ENCODE measurements at places on chromosomes 2 and 18.

DNA sequence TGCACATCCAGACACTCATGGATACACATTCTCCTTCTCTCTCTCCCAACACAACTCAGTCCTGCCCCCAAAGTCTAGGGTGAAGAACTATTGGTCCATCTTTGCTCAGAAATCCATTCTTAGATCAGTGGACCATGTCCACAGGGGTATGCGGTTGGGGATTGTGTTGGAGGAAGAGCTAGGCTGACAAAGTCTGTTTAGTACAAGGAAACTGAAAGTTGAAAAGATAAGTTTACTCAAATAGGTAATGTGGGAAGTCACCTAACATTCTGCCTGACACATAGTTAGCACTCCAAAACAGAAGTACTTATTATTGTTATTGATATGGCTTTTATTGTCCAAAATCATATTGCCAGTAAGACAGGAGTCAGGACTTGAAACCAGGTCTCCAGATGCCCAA is 55.9 kb downstream of the ALK start:
- no peak for DNase-seq

- DNase-seq: no peak
These were observed 34.0 kb downstream of the UXS1 start for GRCh38 chr2:106159866-106160785.

DNA sequence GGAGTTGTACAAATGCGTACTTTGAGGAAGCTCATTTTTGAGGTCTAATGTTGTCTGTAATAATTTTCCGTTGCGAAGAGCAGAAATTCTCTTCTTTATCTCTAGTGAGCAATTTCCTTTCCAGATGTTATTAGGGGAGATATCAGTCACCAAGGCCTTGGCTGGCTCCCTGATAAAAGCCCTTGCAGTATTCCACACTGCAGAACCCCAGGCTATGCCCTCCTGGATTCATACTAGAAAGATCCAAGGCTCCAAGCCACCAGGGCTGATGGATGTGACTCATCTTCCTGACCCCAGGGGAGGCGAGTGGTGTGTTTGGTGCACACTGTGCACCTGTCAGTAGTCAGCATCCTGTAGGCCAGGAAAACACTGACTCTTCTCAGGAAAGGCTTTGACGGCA is 34.7 kb downstream of the INO80C start:
- peak; percentile 36 for DNase-seq

- no peak for DNase-seq
These were observed 20.3 kb upstream of the CHST10 start for GRCh38 chr2:100437751-100438150.

- peak; percentile 47 for DNase-seq
These were observed 856 bp downstream of the TIA1 start for GRCh38 chr2:70247364-70248180.

DNA sequence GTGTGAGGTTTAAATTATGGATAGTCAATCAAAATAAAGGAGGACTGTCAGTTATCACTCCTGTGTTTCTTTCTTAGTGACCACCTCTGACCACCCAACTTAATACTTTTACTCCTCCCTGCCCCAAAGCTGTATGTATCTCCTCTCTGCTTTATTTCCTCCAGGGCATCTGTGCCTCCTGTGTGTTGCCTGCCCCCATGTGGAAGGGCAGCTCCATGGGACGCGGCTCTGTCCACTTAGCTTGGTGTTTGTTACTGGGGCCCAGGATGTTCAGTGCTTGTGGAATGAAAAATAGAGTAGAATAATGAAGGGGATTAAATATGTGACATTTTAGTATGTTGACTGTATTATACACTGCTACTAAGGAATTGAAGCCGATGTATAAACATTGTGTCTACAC is 9.8 kb downstream of the ACP1 start:
- no peak for DNase-seq

DNA sequence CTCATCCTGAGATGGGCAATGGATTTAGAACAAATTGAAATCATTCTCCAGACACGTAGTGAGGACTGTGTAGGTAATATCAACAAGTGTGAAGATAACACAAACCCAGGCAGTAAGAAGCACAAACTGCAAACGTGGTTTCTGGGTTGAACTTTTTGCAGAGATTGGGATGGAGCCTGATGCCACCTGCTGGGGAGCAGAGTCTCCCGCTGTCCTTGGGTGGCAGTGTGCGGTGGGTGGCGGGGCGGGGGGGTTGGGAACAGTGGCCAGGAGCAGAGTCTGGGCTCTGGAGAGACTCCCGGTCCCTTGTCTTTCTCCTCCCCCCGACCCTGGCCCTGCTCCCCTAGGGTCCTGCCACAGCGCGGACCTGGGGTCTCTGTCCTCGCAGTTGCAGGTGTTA is 19.5 kb downstream of the TRAF3IP1 start:
- no peak for DNase-seq

DNA sequence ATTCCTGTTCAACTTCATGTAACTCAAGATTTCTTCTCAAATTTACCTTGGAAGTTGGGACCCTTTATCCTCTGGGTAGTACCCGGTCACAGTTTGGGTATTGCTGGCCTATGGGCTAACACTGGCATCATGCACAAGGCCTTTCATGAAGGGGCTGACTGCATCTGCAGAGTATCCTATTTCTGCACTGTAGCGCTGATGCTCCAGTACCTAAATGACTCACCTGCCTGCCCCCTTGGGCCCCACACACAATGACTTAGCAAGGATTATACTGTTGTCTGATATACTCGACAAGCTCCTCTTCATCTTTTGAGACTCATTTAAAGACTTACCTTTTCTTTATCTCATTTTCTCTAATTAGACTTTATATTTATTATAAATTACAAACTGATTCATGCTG is 39.9 kb downstream of the DNAH6 start:
- no peak for DNase-seq
